Right cardiac atrium (tissue), 5 donors: ENCODE measurements at places on chromosomes 12 and 14. TPM values are rescaled to one million over a fixed set of nuclear protein-coding genes. Genes with fewer than 3 reads are reported as not detected.

Gene SLC8A3
- total RNA-seq: 0.28 TPM

Gene CPNE6
- total RNA-seq: not detected

Gene TRIM9
- total RNA-seq: 0.77 TPM

Gene CLEC2B
- 7.2 TPM for total RNA-seq

Gene PRH2
- not detected for total RNA-seq

Gene ATXN7L3B
- total RNA-seq: 26.9 TPM

Gene ITGA5
- total RNA-seq: 62.3 TPM

Gene MAP1LC3B2
- total RNA-seq: 2.0 TPM

Gene DDX54
- total RNA-seq: 29.2 TPM

Gene KRT85
- total RNA-seq: not detected

Gene PAH
- total RNA-seq: not detected

Gene PTPN6
- total RNA-seq: 12.1 TPM

Gene MUCL1
- total RNA-seq: 1.1 TPM

Gene FBXO21
- total RNA-seq: 39.2 TPM

Gene IRF9
- 47.5 TPM for total RNA-seq

Gene RTN1
- 3.0 TPM for total RNA-seq

Gene PPFIA2
- 0.89 TPM for total RNA-seq

Gene SLIRP
- 155 TPM for total RNA-seq

Gene NPC2
- 116 TPM for total RNA-seq
